Mesothelial cell of epicardium (in vitro differentiated cells): ENCODE measurements at places on chromosomes 11 and 22.

GRCh38 chr11:102393272-102393730, 46.3 kb downstream of the BIRC2 start:
- DNase-seq = no peak

GRCh38 chr11:119375337-119376196, 5.9 kb downstream of the USP2 start:
- DNase-seq = no peak

DNA sequence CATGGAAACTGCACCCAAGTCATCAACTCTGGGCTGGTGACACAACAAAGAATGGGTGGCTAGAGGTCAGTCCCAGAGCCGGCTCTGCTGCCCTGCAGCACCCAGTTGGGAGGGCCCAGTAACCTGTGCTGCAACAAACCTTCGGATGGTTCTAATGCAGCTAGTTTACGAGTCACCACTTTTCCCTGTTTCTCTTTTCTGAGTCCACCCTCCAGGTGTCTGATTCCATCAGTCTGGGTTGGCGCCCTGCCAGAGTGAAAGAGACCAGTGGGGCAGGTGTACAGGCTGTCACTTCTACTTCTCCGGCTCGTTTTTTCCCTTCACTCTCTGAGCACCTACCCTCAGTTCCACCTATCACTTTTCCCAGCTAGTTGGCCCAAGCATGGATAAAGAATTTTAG, 572.9 kb downstream of the NTM start:
- peak; percentile 53 for DNase-seq

DNA sequence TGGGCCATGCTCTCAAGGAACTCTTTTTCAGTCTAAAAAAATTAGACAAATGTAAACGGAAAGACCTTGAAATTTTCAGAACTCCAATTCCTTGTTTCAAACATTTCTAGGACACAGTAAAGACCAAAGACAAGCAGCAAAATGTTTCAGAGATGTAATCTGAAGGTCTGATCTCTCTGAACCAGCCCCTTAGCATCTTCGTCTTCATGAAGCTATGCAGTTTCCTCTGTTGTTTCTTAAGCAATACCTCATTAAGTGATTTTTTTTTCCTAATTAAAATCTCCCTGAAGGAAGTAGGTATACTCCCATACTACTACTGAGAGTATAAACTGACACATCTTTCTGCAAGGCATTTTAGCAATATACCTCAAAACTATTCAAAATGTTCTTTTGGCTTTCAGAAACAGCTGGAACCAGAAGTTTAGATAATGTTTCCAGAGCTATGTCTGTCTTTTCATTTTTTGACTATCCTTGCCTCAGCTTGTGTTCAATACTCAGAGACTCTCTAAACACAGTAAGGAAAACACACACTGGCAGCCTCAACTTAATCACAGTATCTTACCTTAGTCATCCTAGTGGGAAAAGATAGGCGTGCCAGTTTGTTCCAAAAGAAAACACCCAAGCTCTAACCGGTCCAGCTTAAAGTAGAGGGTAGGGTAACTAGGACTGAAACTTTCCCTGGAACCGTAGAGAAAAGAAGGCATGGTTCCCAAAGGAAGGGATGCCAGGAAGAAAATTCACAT, 25.1 kb downstream of the SBF2 start:
- no peak for DNase-seq

- no peak for DNase-seq
Observed at GRCh38 chr11:117071344-117071787, 26.9 kb downstream of the SIK3 start.

DNA sequence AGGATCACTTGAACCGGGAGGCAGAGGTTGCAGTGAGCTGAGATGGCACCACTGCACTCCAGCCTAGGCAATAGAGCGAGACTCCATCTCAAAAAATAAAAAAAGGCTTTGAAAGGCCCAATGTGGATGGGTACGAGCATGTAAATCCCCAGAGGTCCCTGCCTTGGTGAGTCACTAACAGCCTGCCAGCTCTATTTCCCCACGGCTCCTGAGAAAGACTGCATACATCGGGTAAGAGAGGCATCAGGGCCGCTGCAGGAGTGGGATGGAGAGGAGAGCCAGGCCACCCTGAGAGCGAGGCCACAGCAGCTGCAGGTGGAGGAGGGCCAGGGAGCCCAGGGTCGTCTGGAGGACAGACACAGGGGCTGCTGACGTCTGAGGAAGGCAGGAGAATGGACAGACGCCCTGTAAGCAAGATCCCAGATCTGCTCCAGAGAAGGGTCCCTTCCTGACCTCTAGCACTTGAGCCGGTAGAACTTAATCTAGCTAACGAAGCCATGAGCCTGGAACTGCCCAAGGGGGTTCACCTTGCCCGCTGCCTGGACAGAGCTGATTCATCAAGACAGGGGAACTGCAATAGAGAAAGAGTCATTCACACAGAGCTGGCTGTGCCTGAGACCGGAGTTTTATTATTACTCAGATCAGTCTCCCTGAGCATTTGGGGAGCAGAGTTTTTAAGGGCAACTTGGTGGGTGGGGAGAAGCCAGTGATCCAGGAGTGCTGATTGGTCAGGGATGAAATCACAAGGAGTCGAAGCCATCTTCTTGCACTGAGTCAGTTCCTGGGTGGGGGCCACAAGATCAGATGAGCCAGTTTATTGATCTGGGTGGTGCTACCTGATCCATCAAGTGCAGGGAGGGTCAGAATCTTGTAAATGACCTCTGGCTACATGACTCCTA, 5.1 kb upstream of the KRTAP5-9 start:
- no peak for DNase-seq

GRCh38 chr11:65003282-65003681, 6.5 kb upstream of the BATF2 start:
- DNase-seq = no peak

DNA sequence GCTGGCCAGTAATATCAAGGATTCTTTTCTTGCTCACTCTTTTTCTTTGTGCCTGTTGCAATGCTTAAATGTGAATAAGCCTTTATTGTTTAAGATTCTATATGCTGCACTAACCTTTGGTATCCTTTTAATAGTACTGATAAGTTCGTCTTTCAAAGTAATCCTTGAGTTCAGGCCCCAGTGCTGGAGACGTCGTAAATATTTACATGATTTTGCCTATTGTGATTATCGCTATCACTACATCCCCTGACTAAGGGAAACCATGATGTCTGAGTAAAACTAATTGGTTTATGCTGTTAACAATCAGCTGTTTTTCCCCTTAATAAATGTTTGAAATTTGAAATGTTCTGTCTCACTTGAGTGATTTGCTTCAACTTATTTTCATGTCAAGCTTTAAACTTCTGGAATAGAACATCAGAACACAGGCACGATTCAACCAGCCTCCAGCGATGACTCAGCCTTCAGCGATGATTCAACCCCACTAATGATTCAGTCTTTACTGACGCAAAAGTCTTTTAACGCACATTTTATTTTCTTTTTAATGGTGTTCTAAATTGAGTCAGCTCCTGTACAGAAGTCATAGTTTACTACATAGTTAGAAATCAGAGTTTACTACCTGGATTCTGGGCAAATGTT, 3.9 kb downstream of the HTATIP2 start:
- no peak for DNase-seq

DNA sequence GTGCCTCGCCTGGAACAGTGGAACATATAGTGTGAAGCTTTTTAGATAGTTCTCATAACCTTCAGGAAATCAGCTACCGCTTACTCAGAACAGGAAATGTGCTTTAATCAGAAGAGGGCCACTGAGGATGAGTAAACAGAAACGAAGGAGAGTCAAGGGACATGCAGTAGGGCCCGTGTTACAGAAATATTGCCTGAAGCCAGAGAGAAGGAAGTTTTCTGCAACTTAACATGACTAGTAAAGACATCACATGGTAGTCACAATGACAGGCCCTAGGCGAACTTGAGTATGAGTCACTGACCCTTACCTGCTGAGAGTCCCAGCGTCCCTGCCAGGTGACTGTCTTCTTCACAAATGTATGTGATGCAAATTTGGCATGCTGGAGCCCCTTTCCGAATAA, 39.4 kb downstream of the CARD18 start:
- no peak for DNase-seq

DNA sequence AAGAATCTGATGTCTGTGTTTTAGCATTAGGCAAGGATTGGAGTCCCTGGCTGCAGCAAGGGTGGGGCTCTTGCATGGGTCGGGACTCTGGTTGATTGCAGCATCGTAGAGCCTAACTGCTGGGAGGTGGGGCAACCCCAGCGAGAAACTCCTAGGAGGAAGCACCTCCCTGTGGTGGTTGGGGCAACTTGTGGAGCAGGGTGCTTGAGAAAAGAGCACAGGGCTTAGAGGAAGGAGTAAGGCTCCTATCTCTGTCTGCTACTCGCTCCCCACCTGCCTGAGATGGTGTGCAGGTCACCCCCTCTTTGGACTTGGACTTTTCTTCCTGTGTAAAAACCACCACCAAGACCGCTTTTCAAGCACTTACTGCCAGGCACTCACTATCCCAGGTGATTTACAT, 15.6 kb downstream of the SREBF2 start:
- no peak for DNase-seq

- DNase-seq = no peak
Observed at GRCh38 chr22:39656495-39657490, 86.2 kb downstream of the CACNA1I start.

DNA sequence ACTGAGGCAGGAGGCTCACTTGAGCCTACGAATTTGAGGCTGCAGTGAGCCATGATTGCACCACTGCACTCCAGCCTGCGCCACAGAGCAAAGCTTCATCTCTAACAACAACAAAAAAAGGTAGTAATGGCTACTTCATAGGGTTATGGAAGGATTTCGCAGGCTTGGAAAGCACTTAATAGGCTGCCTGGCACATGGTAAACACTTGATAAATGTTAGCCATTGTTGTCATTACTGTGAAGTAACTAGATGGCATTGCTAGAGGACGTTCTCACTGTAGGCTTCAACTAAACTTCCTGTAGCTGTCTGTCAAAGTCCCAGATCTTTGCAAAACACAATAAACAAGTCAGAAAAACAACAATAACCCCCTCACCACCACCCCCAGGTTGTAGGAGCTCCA, 357.2 kb upstream of the NARS2 start:
- no peak for DNase-seq

- no peak for DNase-seq
Observed at GRCh38 chr11:23851216-23851615, 645.6 kb upstream of the LUZP2 start.

DNA sequence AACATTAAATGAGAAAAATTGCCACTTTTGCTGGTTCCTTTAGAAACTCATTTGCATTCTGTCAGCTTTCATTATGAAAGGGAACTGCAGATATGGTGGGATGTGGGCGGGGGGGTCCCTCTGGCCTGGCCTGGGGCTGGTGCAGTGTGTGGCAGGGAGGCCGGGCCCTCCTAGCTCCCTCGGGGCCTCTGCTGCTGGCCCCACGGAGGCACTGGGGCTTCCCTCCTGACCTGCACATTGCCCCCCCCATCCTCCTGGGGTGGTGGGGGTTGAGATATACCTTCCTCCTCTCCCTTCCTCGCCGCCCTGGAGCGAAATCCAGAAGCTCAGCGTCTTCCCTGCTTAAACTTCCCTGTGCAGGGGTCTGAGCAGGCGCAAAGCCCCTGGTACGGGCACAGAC, 1005.9 kb downstream of the BRD1 start:
- DNase-seq = no peak

- no peak for DNase-seq
Observed at GRCh38 chr11:112345706-112346105, 85.0 kb upstream of the PLET1 start.

DNA sequence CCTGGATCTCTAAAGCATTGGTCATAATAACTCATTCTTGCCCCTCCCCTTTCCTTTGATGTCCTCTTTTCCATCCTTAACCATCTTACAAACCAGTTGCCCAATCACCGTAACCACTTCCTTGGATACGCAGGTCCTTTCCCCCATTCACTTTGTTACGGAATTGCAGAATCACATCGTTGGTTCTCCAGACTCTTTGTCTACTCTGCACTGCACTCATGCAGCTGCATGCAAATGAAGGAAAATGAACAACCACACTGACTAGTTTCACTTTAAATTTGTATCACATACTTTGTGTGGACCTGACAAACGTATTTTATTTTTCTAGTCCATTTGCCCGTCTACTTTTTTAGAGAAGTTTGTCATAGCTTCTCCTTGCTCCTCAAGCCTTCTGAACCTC, 69.9 kb downstream of the SLC5A12 start:
- DNase-seq = no peak

DNA sequence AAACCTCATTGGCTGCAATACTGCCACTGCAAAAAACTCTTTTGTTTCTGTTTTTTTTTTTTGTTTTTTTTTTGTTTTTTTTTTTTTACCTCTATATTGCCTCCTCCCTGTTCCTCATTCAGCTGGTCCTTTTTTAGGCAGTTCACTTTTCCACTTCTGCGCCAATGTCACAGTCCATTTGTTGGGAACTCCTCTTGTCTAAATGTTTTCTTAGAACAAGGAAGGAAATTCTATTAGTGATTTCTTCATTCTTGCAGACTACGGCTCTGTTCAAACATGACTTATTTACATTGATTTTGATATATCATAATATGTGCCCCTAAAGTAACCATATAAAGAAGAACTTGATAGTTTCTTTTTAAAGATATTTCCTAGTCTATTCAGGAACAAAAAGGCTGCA, 2.9 kb downstream of the FAM118B start:
- DNase-seq = no peak

DNA sequence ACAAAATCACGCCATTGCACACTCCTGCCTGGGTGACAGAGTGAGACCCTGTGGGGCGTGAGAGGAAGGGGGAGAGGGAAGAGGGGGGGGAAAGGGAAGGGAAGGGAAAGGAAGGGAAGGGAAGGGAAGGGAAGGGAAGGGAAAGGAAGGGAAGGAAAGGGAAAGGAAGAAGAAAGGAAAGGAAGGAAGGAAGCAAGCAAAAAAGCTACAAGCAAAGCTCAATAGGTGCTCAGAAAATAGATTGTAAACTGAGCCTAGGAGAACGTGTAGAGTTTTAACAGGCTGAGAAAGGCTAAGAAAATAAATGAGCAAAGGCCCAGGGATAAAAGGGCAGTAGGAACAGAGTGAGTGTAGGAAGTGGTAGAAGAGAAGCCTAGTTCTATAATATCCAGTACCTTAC, 30.8 kb upstream of the GDPD4 start:
- DNase-seq = no peak

- DNase-seq = no peak
Observed at GRCh38 chr11:41982276-41982675, 522.8 kb upstream of the LRRC4C start.

- peak; percentile 57 for DNase-seq
Observed at GRCh38 chr11:66363805-66364535, 7.6 kb downstream of the SLC29A2 start.
